Brain (organoid and tissue), 16 donors: ENCODE measurements at places on chromosomes 2 and 18.

DNA sequence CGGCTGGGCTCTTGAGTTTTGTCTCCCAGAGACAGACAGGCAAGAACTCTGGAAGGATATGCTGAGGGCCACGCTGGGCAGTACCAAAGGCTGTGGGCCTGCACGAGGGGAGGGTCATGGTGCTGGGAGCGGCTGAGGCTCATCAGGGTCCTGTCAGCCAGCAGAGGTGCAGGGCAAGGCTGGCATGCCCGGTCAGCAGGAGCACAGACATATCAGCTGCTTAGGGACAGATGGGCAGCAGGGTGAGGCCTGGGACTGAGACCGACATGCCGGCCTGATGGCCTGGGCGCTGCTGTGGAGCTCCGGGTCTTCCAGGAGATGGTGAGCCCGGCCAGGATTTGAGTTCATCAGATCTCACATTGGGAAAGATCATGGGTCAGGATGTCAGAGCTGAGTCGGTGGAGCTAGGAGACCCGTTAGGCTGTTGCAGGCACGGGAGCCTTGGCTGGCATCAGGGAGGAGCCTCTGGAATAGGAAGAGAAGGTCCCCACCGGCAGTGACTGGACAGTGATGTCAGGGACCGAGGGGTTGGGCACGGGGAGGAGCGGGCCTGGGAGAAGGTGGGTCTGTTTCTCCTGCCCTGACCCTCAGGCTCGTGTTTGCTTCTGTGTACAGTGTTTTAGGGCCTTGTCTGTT lies 18.8 kb downstream of the CNDP2 start:
- no peak for DNase-seq

DNA sequence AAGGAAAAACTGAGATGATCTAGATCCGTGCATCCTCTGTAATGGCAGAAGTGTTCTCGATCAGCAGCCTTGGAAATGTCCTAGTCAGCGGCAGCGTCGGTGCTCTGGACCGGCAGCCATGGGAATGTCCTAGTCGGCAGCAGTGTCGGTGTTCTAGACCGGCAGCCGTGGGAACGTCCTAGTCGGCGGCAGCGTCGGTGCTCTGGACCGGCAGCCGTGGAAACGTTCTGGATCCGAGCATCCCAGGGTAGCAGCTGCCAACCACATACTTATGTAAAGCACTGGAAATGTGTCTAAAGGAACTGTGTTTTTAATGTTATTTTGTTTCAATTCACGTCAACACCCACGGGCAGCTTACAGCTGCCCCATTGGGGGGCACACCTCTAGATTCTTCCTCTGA lies 58.7 kb downstream of the GBX2 start:
- no peak for DNase-seq

DNA sequence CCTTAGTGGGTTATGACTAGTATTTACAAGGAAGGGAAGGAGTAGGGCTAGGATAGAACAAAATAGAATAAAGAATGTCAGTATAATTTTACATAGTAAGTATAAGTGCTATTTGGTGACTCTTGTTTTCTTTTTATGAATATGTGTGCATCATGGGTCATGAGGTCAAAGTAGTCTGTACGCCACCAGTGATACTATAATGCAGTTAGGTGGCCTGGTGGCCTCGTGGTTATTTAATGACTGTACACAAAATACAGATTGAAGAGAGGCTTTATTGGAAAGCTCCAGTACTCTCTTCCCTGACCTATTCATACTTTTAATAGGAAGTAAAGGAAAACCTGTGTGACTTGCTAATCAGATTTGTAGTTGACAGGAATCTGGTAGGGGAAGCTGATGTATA lies 27.3 kb downstream of the CAB39 start:
- no peak for DNase-seq

DNA sequence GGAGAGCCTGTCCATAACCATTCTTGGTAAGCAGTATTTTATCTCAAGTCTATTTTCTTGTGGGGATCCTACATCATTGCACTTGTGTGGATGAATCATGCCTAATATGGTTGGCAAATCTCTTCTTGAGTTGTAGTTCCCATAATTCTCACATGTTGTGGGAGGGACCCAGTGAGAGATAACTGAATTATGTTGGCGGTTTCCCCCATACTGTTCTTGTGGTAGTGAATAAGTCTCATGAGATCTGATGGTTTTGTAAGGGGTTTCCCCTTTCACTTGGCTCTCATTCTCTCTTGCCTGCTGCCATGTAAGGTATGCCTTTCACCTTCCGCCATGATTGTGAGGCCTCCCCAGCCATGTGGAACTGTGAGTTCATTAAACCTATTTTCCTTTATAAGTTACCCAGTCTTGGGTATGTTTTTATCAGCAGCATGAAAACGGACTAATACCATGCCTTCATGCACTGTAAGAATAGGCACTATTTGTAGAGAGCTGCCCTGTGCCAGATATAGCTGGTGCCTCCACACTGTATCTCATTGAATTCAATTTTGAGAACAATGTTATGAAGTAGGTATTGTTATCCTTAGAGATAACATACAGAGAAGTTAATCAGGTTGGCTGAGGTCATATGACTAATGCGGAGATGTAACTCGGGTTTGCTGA lies 148.3 kb downstream of the PLCL1 start:
- DNase-seq: no peak

GRCh38 chr2:106011380-106011779 lies 182.7 kb downstream of the UXS1 start:
- DNase-seq: no peak

DNA sequence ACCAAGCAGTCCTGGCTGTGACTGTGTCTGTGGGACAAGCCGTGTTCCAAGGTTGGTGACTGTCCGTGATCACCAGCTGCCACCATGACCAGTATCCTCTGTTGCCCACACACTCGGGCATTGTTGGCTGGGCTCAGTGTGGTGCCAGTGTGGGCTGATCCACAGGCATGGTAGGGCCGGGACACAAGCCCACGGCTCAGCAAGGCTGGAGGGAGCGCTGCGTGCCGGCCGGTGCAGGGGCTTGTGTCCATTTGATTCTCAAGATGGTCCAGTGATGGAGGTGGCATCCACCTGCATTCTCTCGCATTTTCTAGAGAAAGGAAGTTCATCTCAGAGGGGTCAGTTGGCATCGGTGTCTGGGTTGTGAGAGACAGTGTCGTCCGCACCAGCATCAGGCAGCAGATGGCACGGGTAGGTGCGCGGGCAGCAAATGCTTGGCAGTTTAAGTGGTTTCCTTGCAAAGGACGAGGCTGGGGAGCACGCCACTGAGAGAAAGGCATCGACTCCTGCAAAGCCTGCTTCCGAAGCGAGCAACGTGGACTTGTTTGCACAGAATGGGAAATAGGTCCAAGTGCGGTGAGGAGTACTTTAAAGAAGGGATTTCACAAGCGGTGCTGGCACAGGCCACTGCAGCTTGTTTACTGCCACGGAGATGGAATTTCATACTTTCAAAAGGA lies 20.9 kb downstream of the TWIST2 start:
- no peak for DNase-seq

GRCh38 chr2:209471037-209471436 lies 47.2 kb downstream of the MAP2 start:
- no peak for DNase-seq

DNA sequence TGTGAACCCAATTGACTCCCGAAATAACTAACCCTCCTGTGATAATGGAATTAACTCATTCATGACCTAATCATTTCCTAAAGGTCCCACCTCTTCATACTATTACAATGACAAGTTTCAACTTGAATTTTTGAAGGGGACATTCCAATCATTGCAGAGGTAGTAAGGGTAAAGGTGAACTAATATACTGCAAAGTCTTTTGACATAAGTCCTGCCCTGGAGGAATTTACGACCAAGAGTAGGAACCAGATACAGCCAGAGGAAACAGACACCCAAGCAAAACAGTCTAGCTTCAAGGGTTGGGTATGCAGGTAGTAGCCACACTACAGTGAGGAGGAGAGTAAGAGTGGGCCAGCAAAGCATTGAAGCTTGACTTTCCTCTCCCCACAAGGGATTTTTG lies 1.2 kb upstream of the SRBD1 start:
- no peak for DNase-seq

GRCh38 chr2:165839610-165840009 lies 45.6 kb upstream of the GALNT3 start:
- no peak for DNase-seq

- no peak for DNase-seq
Measured at GRCh38 chr2:102737431-102737830, 24.4 kb upstream of the TMEM182 start.

DNA sequence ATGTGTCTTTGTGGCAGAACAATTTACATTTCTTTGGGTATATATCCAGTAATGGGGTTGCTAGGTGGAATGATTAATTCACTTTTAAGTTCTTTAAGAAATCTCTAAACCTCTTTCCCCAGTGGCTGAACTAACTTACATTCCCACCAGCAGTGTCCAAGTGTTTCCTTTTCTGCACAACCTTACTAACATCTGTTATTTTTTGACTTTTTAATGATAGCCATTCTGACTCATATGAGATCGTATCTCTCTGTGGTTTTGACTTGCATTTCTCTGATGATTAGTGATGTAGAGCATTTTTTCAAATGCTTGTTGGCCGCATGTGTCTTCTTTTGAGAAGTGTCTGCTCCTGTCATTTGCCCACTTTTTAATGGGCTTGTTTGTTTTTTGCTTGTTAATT lies 43.1 kb upstream of the PTH2R start:
- DNase-seq: no peak

- no peak for DNase-seq
Measured at GRCh38 chr2:65053199-65053598, 3.0 kb upstream of the CEP68 start.

DNA sequence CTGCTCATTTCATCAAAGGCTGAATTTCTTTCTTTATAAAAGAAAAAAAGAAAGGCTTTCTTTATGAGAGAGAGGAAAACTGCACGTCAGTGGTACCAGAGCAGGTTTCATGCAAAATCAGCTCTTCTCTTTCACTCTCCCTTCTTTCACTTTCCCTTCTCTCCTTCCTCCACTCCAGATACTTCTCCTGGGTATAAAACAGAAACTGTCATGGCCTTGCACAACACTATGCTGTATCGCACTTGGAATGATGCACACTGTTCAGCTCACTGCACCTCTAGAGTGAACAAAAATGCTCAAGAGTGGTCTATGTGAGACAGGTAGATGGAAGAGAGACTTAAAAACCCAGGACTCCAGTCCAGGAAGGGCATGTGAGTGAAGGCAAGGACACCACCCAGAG lies 73.8 kb downstream of the KLF7 start:
- no peak for DNase-seq

- DNase-seq: no peak
Measured at GRCh38 chr18:21629089-21629832, 17.1 kb downstream of the SNRPD1 start.

GRCh38 chr2:222722327-222722946 lies 51.0 kb downstream of the MOGAT1 start:
- DNase-seq: no peak

DNA sequence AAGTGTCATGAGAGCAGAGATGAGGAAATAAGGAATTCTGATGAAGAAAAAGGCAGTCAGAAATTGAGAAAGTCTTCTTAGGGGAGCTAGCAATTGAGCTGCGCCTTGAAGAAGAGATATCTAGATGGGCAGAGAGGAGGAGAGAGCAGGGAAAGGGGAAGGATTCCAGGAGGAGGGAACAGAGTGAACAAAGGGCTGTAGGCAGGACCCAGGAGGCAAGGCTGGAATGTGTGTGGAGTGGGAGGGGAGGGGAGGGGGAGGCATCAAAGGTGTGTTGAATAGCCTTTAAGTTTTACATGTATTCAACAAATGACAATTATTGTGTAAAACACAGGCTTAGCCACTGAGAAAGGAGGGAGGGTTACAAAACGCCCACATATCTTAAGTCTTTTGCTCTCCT lies 164.5 kb downstream of the TDRD15 start:
- DNase-seq: no peak

- DNase-seq: peak; percentile 71
Measured at GRCh38 chr2:219289537-219290361, 10.6 kb downstream of the DNAJB2 start.

- DNase-seq: no peak
Measured at GRCh38 chr2:234808907-234809306, 142.9 kb upstream of the SH3BP4 start.

DNA sequence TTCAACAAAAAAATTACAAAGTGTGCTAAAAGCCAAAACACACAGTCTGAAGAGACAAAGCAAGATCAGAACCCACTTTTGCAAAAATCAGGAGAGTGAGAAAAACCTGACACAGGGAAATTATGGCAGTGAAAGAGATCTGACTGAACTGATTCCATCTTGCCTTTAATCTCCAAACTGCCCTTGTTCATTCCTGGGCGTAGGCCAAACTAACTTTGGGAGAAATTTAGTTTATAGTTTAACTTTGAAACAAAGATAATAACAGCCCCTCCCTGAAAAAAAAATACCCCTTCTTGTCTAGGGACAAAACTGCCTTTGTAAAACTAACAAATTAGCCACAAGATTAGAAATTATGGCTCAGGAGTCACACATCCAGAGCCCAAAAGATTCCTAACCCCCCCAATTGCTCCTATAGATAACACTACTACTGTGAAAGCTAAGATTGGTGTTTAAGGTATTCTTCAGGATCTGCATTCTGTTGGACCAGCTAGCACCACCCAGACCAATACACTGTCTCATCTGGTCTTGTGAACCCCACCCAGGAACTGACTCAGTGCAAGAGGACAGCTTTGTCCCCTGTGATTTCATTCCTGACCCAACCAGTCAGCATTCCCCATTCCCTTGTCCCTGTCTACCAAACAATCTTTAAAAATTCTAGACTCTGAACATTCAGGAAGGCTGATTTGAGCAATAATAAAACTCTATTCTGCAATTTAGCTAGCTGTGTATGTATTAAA lies 226.1 kb upstream of the SH3BP4 start:
- DNase-seq: no peak

GRCh38 chr2:105428387-105429018 lies 29.7 kb upstream of the FHL2 start:
- DNase-seq: no peak

DNA sequence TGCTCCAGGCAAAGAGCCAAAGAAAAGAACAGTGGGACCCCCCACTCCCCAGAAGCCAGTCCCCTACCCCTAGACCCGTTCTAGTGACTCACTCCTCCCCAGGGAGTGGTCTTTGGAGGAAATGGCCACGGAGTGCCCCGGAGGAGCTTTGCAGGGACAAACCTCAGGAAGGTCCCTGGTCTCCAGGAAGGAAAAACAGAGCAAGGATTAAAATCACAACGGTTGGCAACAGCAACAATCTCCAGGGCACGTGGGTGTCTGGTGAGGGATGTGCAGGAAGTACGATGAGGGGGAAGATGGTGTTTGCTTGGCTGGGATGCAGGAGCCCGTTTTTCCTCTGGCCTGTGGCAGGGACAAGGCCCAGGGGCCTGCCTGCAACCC lies 135.0 kb downstream of the SMAD2 start:
- no peak for DNase-seq

- no peak for DNase-seq
Measured at GRCh38 chr18:3704556-3705344, 254.8 kb downstream of the TGIF1 start.

DNA sequence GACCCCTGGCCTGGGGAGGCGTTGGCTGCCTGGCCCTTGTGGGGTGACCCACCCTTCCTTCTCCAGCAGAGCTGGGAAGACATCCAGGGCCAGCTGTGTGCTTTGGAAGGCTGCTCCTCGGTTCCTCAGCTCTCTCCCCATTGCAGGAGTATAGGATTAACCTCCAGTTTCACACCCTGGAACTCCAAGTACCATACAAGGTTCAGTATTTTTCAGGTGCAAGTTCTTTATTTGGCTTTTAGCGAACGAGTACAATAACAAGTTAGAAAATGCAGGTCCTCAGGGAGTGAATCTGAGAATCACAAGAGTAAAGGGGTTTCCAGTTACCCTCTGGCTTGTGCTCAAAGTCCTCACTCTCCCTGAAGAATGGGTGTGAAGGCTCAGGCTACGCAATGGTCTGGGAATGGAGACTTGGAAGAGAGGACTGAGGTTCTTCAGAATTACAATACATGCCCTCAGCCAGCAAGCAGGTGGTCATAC lies 101.2 kb downstream of the APOB start:
- no peak for DNase-seq
